Head of caudate nucleus (tissue), 42 donors: ENCODE measurements at places on chromosomes 1 and 21.

GRCh38 chr1:33328817-33329216 lies 7.9 kb upstream of the A3GALT2 start:
- no peak for DNase-seq

GRCh38 chr1:200558866-200559459 lies 61.6 kb downstream of the KIF14 start:
- no peak for DNase-seq

DNA sequence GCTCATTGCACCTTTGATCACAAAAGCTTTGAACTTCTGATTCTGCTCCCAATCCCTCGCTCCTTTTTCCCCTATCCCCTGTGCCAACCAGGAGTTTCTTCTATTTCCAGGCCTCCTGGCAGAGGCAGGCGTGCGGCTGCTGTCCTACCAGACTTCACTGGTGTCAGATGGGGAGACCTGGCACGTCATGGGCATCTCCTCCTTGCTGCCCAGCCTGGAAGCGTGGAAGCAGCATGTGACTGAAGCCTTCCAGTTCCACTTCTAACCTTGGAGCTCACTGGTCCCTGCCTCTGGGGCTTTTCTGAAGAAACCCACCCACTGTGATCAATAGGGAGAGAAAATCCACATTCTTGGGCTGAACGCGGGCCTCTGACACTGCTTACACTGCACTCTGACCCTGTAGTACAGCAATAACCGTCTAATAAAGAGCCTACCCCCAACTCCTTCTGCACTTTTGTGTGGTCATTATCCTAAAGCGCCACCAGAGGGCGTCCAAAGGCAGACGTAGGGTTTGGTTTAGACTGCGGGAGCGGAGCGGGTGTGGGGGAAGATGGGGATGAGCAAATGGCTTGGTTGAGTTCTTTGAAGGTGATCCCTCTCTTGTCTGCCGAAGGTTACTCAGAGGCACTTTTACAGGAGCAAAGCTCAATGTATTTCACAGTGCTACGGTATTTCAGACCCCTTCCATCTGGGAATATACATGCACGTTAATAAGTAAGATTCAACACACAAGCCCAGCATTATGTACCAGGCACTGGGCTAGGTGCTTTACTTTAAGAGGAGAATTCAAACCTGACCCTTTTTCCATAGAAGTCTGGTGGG lies 24.7 kb downstream of the HMGCS2 start:
- peak; percentile 88 for DNase-seq

DNA sequence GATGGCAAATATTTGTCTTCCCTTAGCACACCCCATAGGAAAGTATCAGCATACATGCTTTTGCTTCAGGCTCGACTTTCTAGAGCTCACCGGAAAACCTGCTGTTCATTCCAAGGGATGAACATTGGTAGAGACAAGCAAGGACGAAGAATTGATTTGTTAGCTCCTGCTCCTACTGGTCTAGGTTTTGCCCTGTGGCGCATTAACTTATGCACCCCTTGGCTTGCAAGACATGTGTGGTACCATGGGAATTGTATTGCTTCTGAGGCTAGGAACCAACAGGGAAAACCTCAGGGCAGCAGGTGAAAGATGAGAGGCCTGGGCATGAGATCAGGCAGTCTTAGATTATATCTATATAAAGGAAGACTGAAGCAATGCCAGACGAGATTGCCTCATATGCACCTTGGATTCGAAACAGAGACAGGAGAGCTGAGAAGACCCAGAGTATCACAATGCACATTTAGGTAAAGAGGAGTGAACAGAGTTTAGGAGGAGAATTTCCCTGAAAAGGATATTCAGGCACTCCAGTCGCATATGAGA lies 771.2 kb upstream of the B3GALT2 start:
- DNase-seq: no peak

- no peak for DNase-seq
Measured at GRCh38 chr1:54300401-54300800, 100.4 kb downstream of the MRPL37 start.

DNA sequence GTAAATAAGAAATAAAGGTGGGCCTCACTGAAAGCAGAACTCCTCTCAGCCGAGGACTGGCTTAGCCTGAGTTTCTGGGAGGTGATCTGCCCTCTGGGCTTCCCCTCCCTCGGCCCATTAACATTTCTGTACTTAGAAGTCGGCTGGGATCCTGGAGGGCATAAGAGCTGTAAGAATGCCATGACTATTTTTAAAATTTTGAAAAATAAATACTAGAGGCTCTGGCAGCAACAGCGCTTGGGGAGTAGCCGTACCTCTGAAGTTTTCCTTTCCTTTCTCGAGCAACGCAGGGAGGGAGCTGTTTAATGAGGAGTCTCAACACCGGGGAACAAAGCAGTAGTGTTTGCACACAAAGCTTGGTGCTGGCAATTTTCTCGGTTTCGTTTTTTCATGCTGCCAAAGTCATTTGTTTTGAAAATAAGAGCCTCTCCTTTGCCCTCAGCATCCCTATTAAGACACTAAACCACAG lies 498.7 kb downstream of the SMYD3 start:
- peak; percentile 45 for DNase-seq

- no peak for DNase-seq
Measured at GRCh38 chr1:2104621-2105427, 54.6 kb downstream of the PRKCZ start.

GRCh38 chr1:7667625-7668218 lies 103.4 kb upstream of the VAMP3 start:
- peak; percentile 97 for DNase-seq
